ENCODE measurements at places on chromosomes 3 and 15.

DNA sequence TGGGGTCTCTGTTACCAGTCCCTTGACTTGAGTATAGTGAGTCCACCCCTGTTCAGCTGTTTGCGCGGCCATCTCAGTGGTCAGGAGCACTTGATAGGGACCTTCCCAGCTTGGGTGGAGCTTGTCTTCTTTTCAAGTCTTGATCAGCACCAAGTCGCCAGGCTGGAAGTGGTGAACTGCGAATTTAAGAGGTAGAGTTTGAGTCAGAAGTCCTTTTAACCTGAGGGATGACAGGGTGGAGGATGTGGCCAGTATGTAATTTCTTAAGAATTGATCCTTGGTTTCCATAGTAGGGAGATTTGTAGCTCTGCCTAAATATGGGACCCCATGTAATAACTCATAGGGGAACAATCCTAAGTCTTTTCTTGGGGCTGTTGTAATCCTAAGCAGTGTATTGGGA is 86.3 kb upstream of the XCR1 start:
- no peak for DNase-seq

DNA sequence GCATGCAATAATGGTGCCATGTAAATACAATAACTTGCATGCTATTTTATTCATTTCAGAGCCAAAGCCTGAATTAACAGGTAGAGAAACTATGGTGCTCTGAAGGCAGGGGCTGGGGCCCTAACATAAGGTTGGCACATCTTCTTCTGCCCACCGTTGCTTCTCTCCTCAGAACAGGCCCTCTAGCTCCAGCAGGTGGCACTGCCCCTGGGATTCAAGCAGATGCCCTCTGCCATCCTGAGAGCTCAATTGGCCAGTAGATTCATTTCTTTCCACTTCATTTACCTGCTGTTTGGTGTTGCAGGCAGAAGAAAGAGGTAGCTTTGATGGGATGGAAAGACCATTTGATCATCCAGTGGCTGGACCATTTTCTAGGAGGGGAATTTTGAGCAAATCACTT is 130.5 kb downstream of the FOXB1 start:
- no peak for DNase-seq

DNA sequence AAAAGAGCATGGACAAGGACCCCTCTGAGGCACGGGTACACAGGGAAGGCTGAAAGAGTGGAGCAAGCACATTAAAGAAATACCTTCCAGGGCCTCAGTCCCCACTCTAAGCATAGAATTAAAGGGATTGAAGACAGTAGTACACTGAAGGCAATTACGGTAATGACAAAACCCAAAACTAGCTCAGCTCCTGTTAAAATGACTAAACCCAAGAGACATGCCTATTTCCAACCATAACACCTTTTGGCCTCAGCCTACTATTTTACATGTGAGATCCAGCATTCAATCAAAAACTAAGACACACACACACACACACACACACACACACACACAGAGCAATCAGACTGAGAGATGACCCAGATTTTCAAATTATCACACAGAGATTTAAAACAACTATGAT is 19.8 kb downstream of the MAP4 start:
- no peak for DNase-seq

DNA sequence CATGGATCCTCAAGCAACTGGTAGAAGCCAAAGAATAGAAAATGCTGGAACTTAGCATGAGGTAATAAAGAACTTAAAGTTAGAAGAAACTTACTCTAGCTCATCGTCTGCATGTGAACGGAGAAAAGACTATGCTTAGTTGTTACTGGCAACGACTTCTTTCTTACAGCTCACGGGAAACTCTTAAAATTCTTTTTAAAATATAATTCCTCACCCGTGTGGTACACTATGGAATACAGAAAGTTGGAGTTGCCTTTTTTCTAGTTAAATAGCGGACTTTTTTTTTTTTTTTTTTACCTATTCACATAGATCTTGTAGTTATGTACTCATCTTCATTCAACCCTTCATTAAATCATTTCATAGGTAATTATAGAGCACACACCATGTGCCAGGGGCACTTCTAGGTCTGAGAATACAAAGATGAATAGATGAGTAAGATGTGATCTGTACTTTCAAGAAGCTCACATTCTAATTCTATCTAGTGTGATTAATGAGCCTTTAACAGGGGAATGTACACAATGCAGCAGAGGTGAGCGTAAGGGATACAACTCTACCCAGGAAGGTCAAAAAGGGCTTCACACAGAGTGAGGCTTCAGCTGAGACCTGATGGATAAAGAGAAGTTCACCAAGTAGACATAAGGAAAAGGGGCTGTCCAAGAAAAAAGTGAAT is 18.4 kb upstream of the KCNMB2 start:
- DNase-seq, result no peak

DNA sequence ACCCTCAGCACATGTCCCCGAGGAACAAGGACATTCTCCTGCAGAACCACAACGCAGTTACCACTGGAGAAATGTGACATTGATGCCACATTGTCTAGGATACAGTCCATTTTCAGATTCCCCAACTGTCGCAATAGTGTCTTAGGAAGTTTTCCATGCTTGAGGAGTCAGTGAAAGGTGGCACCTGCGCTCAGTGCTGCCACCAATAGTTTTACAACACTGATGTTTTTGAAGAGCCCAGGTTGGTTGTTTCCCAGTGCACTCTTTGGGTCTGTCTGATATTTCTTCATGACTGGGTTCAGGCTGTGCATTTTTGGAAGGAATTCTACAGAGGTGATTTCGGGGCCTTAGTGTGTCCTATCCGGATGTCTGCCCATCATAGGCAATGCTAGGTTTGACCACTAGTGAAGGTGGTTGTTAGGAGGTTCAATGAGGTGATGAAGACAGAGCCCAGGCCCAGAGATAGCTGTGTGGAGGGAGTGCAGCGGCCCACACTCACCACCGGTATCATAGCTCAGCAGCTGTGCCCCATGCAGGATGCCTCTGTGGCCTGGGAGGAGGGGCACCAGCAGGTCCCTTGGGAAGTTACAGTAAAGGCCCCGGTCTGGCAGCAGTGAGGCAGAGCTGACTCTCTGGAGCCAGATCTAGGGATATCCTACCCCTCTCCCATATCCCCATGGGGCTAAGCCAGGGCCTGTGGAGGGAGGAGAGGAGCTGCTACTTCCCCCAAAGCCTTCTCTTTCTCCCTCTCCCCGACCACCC is 96.6 kb downstream of the DNAJB8 start:
- DNase-seq, result no peak

DNA sequence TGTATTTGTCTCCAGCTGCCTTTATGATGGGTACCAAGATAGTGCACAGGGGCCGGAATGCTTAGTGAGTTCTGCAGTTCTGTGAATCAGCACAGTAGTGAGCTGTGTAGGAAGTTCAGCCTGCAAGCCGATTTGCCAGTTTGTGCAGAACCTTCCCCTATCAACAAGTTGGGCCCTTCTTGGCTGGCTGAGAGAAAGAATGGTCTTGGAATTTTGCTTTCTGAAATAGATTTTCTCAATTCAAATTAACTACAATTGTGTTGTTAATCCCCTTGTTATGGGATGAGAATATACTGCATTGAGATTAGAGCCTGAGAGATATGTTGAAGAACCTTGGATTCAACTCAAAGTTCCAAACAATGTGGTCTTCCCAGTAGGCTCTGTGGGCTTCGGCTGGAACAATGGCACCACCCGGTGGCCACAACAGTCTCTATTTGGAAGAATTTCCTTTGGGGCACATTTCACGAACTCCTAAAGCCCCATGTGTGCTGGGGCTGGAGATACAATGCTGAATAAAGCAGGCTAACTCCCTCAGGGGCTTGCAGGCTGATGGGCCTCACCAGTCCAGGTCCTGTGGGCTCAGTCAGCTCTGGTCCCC is 59.1 kb downstream of the TRIM42 start:
- peak; percentile 49 for DNase-seq

GRCh38 chr15:38817427-38818156 is 253.0 kb upstream of the RASGRP1 start:
- DNase-seq, result no peak

GRCh38 chr15:71781179-71781964 is 29.0 kb upstream of the NR2E3 start:
- DNase-seq, result no peak

- no peak for DNase-seq
Observed at GRCh38 chr3:72033666-72034428, 248.9 kb upstream of the PROK2 start.

GRCh38 chr3:46517016-46517783 is 19.4 kb downstream of the RTP3 start:
- DNase-seq, result peak; percentile 98

GRCh38 chr3:58206406-58207011 is 4.3 kb downstream of the DNASE1L3 start:
- no peak for DNase-seq

DNA sequence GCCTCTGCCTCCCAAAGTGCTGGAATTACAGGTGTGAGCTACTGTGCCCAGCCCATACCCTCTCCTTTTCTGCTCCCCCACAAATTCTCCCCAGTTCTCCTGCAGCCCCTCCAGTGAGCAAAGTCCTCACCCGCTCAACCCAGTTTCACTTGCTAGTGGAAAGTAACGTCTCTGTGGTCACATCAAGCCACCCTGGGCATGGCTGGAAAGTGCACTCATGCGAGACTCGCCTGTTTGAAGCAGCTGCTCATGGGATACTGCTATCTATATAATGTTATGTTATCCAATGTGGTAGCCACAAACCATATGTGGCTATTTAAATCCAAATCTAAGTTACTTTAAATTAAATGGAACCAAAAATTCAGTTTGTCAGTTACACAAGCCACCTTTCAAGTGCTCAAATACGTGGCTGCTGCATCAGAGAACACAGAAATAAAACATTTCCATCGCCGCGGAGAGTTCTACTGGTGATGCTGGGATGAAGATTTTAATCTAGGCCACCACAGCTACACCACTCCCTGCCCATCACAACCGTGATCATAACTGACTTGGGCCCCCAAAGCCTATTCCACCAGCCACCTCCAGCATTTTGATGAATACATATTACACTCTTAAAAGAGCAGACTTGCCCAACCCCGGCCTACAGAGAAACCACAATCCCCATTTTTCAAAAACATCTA is 119.4 kb downstream of the LIPC start:
- no peak for DNase-seq

DNA sequence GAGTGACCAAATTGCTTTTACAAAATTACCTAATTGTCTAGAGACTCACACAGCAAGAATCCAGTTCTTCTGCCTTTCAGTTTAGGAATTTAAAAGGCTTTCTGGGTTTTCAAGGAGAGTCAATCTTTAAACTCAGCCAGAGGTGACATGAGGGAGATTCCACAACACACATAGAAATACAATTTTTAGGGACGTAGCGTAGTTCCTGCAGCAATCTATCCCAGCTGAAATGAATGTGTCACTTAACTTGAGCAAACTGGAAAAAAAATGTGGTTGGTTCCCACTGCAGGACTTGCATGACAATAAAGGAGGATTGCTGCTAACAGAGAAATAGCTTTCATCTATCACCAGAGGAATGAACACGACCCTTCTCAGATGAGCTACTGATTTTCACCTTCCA is 269.7 kb downstream of the OTOL1 start:
- DNase-seq, result no peak

GRCh38 chr15:95377258-95377852 is 953.1 kb upstream of the NR2F2 start:
- DNase-seq, result no peak

DNA sequence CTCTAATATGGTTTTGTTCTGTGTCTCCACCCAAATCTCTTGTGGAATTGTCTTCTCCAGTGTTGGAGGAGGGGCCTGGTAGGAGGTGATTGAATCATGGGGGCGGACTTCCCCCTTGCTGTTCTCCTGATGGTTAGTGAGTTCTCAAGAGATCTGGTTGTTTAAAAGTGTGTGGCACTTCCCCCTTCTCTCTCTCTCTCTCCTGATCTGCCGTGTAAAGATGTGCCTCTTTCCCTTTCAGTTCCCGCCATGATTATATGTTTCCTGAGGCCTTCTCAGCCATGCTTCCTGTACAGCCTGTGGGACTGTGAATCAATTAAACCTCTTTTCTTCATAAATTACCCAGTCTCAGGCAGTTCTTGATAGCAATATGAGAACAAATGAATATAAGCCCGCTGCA is 33.1 kb downstream of the RETNLB start:
- no peak for DNase-seq

DNA sequence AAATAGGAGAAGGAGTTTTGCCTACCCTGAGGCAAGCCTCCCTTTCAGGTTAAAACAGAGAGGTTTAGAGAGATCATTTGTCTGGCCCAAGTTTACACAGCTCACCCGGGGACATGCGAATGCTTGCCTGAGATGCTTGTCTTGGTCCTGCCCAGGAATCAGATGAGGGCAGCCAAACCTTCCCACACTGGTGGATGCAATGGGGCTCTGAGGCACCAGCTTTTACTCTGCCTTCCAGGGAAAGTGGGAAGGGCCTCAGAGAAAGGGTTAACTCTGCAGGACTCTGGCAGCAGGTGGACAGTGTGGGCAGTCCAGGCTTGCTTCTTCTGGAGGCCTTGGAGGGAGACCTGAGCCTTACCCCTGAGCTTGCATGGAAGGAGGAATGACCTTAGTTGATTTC is 90.0 kb downstream of the LRRK1 start:
- DNase-seq, result no peak

GRCh38 chr3:71573181-71573580 is 10.3 kb downstream of the FOXP1 start:
- DNase-seq, result no peak

GRCh38 chr3:177169936-177170722 is 27.2 kb downstream of the TBL1XR1 start:
- no peak for DNase-seq

DNA sequence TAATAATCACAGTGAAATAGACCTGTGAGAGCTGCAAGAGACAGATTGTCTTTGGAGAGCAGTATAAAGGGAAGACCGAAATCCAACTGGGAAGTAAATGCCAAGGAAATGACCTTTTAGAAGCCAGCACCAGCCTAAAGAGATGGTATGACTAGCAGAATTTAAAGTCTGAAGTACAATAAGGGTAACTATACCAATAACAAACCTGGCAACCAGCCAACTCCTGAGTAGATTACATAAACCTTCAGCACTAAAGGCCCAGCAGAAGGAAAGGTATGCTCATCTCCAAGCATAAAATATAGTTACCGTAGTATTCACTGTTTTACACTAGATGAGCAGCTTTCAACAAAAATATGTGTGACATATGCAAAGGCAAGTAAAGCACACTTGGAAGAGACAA is 155.1 kb upstream of the SATB1 start:
- no peak for DNase-seq

DNA sequence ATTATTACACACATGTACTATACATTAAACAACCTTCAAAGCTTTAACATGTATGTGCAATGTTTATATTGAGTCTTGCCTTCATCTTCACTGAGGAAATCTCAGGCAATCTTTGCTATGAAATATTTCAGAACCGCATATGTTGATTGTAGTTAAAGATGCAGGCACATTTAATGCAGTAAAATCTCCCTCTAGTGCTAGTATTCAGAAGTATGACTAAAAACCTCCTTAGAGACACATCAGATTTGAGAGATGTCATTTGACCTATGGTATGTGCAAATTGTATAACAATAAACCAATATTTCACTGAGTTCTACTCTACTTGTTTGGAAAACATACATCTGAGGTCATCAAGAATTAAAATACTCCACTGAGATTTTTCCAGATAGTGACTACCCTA is 123.8 kb upstream of the C15orf61 start:
- no peak for DNase-seq

Data from foreskin melanocyte (primary cell).